NCI-H1048 (cell line): ENCODE measurements at places on chromosomes 5 and 9.
A peak's percentile ranks its signal among the peaks of the same experiment; 100 is the strongest.

GRCh38 chr5:4101189-4101588 is 505.6 kb downstream of the IRX1 start:
- no peak for DNase-seq

- no peak for DNase-seq
These were observed 76.2 kb downstream of the ARHGAP26 start for GRCh38 chr5:142846406-142846805.

DNA sequence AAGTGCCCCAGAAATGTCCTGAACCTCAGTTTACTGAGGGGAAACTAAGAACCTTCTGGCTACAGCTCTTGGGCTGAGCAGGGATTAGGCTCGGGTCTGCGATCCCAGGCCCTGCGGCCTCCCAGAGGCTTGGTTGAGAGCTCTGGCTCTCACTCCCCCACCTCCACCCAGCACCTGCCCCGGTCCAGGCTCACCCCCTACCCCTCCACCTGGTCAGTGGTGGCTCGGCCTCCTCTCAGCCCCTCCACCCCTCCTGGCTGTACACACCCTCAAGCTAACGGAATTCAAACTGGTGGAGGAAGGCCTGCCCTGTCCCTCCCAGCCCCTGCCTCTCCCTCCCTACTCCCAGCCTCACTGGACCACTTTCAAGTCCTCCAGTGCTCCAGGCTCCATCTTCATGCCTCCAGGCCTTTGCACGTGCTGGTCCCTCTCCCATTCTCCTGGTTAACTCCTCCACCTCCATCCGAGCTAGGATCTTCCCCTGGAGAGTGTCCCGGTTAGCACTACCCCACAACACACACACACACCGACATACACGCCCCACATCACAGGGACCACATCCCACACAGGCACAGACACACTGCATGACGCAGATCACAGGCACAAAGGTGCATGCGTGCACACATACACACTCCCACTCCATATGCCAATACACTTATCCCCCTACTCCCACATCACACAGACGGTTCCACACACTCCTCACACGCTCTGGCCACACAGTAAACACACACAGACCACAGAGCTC is 130.9 kb downstream of the C9orf50 start:
- DNase-seq: no peak

GRCh38 chr9:108831496-108832178 is 24.1 kb downstream of the ACTL7B start:
- no peak for DNase-seq

- no peak for DNase-seq
These were observed 313.0 kb upstream of the CDH6 start for GRCh38 chr5:30880514-30880913.

GRCh38 chr5:1013948-1014301 is 5.3 kb downstream of the NKD2 start:
- DNase-seq: no peak

GRCh38 chr5:36422952-36423351 is 121.2 kb upstream of the RANBP3L start:
- peak; percentile 26 for DNase-seq

DNA sequence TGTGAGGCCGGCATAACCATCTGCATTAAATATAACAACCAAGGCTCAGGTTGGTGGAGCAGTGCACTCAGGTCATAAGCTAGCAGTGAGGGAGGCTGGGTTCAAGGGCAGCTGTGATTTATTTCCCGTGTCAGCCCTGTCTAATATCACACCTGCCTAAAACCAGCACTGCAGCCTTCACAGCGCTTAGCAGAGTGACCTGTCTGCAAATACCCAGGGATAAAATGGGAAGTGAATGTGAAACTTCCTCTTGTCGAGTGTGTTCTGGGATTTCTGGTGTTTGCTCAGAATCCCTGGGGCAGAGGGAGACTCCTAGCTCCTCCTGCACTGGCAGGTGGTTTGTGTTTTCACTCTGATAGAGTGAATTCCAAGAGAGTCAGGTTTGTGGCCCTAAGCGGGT is 57.5 kb downstream of the ZNF510 start:
- no peak for DNase-seq

DNA sequence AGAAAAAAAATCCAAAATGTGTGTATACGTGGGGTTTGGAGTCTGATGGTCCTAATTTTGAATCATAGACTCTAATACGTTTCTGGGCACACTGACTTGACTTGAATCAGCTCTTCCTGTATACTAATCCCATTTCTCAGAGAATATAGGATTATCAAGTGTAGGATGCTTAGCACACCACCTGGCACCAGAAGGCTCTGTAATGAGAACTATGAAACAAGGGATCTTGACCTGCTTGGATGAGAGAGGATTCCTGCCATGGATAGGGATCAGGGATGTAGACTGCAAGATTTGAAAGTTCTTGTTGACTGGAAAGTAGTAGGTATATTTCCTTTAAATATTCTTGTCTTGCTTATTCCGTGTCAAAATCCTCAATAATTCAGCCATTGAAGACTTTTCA is 7.8 kb downstream of the HSPA4 start:
- DNase-seq: no peak

DNA sequence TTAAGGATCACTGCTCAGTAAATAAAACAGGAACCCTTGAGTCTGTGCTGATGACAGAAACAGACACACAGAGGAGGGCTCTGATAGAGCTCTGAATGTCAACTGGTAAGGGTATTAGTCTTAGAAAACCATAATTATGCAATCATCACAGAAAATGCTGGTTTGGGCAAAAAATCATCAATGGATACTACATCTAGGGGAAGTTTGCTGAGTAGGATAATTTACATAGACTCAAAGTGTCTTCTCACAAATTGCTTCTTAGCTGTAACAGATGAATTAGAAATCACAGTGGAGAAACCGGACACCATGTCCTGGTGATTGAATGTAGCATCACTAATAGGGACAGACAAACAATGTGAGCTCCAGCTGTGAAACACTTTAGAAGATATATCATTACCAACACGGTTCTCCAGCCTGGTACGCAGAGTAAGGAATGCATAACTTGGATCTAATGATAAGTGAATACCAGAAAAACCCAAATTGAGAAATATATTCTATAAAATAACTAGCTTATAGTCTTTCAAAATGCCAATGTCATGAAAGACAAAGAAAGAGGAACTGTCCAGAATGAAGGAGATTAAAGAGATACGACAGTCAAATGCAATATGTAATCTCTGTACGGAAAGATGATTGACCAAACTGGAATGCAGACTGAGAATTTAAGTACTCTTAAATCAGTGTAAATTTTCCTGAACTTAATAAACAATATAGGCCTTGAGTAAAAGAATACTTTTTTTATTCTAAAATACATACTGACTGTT is 17.3 kb downstream of the CHD1 start:
- no peak for DNase-seq

GRCh38 chr5:162603443-162604070 is 536.0 kb downstream of the GABRG2 start:
- no peak for DNase-seq

- DNase-seq: no peak
These were observed 11.8 kb upstream of the SEC16A start for GRCh38 chr9:136494531-136495215.

DNA sequence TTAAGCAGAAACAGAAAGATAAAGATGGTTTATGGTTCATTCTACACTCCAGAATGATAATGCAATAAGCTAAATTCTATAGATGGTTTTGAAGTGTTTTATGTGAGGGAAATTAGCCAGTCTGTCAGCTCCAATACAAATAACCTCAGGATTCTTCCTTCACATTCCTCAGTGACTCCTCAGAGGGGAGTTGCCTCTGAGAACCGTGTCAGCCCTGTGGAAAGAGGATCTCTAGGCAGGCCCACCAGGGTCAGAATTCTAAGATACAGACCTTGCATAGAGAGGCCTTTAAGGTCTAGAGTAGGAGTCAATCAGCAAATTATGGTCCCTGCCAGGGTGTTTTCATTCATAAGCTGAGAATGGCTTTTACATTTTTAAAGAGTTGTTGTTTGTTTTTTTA is 26.6 kb downstream of the RUSC2 start:
- DNase-seq: no peak

DNA sequence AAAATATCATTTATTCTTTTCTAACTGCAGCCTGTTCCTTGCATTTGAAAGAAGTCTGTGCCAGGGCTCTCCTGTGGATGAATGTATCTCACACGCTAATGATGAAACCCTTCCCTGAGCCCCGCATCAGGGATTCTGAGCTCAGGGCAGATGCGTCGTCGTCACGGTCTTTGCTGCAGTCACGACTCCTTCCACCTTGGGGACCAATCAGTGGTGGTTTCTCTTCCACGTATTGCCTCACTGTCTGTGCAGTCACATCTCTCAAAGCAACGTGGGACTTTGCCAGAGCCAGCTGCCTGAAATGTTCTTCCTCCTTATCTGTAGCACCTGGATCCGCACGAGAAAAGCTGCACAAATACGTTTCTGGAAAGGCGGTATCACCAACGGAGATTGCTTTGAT is 13.9 kb upstream of the UBE2QL1 start:
- no peak for DNase-seq

DNA sequence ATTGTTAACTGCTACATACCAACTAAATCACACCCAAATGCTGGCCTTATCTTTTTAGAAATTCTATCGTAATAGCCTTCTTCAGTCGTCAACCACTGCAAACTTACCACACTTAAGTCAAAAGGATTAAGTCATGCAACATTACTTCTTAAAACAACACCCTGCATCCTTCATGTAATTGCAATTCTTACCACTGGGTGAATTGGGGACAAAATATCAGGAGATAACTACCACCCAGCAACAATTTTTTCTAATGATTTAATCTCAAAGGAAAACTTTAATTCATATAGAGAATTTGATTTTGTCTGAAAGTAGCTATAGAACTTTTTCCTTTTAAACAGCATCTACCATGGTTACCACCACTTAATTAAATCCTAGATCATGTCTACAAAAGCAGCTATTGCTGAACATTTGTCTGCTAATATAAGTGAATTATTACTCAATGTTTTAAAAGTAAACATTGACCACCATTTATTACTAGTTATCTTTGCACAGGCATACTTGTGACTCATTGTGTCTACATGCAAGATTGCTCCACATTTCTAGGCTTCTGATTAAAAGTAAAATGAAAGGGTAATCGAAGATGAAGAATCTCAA is 10.5 kb downstream of the MLLT3 start:
- no peak for DNase-seq

- no peak for DNase-seq
These were observed 85.4 kb downstream of the KLF4 start for GRCh38 chr9:107404161-107404560.

DNA sequence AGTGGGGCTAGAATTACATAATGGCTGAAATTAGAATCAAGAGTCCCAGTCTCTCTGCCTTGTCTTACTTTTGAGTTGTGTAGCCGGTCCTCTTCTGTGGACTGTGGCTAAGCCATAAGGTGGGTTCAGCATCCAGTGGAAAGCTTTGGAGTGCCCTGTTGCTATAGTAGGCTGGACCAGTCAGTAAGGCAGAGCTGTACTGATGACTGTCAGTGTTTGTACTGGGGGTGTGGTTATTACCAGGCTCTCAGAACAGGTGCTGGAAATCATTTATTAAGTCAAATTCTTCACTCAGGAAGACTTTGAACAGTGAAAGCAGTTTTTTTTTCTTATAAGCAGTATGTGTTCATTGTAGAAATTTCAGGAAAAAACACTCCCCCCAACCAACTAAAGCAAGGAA is 129.4 kb downstream of the ZSWIM6 start:
- no peak for DNase-seq

- no peak for DNase-seq
These were observed 187.9 kb upstream of the NFIL3 start for GRCh38 chr9:91611582-91611981.

DNA sequence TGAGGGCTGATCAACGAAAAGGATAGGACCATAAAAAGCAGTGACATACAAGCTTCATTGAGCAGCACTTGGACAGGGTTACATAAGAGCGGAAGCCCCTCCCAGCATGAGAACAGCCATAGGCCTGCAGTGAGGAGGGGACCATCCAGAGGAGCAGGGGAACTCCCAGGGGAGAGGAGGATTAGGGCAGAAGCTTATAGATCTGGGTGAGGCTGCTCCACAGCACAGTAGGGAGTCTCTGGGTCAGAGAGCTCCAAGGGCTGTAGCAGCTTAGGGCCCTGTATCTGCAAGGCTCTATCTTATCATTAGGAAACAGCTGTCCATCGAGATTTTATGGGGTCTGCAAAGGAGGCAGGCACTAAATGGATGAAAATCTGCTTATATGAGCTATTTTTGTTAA is 186.6 kb downstream of the DOCK8 start:
- no peak for DNase-seq

- no peak for DNase-seq
These were observed 6.0 kb upstream of the NDUFS4 start for GRCh38 chr5:53554444-53554843.

GRCh38 chr9:91395553-91396471 is 27.8 kb downstream of the NFIL3 start:
- no peak for DNase-seq

DNA sequence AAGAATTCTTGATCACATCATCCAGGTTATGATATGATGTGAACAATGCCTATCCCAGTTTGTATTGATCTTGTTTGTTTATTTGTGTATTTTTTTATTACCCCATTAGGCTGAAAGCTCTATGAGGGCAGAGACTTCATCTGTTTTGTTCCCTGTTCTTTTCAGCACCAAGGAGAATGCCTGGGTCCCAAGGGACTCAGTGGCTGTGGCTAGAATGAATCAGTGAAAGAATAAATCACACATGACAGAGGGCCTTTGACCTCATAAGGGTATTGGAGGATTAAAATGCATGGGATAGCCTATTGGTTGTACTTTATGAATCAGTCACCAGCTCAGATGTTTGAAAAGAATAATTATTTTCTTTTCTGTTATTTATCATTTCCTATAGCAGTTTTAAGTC is 292.2 kb downstream of the GAS1 start:
- no peak for DNase-seq

GRCh38 chr9:12935714-12936113 is 160.9 kb downstream of the LURAP1L start:
- no peak for DNase-seq
